ENCODE measurements at places on chromosomes 4 and X. TPM values are rescaled to one million over a fixed set of nuclear protein-coding genes. Genes with fewer than 3 reads are reported as not detected.

Gene GPR78
- 2.2 TPM for polyA plus RNA-seq

Gene HSFX3
- polyA plus RNA-seq: not detected

- peak; percentile 75 for DNase-seq
These were observed 8.8 kb downstream of the LARP7 start for GRCh38 chr4:112645541-112646329.

Gene GPR82
- polyA plus RNA-seq: not detected

- DNase-seq: no peak
These were observed 52.8 kb downstream of the FBXO8 start for GRCh38 chr4:174230680-174231079.

DNA sequence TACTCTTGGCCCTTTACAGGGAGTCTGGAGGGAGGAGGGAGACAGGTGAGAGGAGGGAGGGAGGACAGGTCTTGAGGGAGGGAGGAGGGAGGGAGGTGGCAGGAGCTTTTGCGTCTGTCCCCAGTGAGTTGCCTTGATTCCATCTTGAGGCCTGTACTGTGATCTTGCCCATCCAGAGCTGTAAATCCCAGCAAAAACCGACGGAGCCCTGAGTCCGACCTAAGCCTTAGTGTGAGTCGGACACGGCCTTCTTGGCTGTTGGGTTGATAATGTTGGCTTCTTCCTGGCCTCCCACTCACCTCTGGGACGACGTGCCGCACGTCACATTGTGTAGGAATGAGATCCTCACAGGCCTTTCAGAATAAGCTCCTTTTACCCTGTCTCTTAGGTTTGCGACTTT is 72.5 kb downstream of the RGS12 start:
- no peak for DNase-seq

Gene GASK1B
- 0.02 TPM for polyA plus RNA-seq

DNA sequence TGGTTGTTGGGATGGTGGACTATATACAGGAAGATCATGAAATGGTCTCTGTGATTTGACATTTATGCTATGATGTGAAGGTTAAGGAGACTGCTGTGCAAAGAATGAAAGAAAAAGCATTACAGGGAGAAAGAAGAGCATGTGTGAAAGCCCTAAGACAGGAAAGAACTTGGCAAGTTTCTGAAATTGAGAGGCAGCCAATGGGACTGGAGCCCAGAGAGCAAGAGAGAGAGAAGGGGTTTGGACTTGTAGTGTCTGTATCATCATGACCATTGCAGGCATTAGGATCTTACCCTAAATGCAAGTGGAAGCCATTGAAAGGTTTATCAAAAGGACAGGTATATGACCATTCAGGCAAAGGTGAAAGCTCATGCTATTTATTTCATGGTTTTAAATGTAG is 147.1 kb downstream of the NAA11 start:
- DNase-seq: no peak

- DNase-seq: no peak
These were observed 156.0 kb upstream of the TTC29 start for GRCh38 chr4:147101678-147102077.

- no peak for DNase-seq
These were observed 870.9 kb upstream of the FRG1 start for GRCh38 chr4:189069772-189070171.

Gene FAM47A
- not detected for polyA plus RNA-seq

GRCh38 chr4:10192331-10192730 is 75.7 kb upstream of the WDR1 start:
- DNase-seq: no peak

Gene SOD3
- polyA plus RNA-seq: 4.9 TPM

DNA sequence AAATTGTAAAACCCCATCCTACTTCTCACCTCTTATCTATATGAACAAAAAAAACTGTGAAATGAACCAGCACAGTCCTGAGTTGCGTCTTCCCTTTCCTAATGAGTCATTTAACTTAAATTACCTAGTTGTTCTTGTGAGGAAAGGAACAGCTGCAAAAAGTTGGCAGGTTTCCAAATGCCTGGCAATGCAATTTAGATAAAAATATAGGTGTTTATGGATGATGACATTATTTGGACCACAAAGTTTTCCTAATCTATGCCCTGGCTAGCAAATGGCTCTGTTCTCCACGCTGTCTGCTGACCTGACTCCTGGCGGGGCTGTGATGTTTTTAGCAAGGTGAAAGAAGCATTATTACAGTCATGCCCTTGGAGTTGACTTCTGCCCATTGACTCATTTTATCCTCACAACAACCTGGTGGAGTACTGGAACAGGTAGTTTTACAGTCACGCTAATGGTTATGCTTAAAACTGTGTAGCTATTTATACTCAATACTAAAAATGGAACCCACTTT is 29.8 kb upstream of the RELL1 start:
- DNase-seq: no peak

Gene TMPRSS11A
- not detected for polyA plus RNA-seq

GRCh38 chr4:138233313-138234034 is 8.7 kb downstream of the SLC7A11 start:
- DNase-seq: no peak

Gene BTC
- 0.09 TPM for polyA plus RNA-seq

Gene UGT2A2
- not detected for polyA plus RNA-seq

- DNase-seq: no peak
These were observed 9.3 kb upstream of the CPE start for GRCh38 chr4:165369522-165369921.

DNA sequence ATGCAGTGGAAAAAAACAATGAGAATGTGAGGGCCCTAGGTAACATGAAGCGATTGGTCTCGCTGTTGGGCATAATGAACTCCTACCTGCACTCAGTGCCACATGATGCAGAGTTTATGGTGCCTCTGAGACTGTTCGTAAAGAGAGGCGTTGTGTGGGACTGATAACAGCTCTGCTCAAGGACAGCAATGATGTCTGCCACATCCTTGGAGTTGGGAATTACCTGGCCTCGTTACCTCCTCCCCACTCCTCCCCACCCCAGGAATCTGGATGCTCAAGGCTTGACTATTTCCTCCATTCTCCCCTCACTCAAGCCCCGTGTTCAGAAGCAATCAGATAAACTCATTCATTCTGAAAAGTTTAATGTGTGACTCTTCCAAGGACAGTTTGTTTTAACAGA is 148.0 kb upstream of the JADE1 start:
- DNase-seq: no peak

- no peak for DNase-seq
These were observed 28.7 kb downstream of the DOK7 start for GRCh38 chr4:3491681-3492405.

GRCh38 chr4:38562751-38563198 is 101.2 kb upstream of the KLF3 start:
- DNase-seq: no peak

Gene PTPN13
- polyA plus RNA-seq: 12.7 TPM

- DNase-seq: no peak
These were observed 13.8 kb upstream of the UVSSA start for GRCh38 chr4:1333256-1333655.

Gene GRID2
- polyA plus RNA-seq: 25.5 TPM

Gene MAMLD1
- polyA plus RNA-seq: 0.20 TPM

- DNase-seq: no peak
These were observed 4.3 kb upstream of the CLNK start for GRCh38 chr4:10688846-10689245.

DNA sequence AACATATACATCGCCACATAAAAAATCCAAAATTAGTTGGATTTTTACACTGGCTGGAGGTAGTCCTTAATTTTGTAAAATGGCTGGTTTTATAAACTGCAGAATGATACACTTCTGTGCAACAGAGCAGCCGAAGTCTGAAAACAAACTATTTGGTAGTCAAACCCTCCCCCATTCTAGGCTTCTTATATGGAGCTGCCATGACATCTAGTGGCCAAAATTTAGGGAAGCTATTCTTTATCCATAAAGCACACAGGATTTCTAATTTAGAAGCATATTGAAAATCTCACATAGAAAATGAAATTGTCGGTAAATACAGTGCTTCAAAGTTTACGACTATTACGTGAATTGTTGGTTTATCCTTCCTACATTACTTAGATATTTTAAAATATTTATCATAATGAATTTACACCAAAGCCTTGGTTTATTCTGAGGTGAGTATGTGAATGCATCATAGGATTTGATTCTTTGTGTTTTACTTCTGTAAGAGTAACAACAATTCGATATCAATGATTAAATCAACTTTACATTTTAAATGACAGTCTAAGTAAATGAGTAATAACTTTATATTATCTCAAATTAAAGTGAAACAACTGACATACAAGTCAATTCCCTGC is 113.4 kb upstream of the FAM241A start:
- no peak for DNase-seq

GRCh38 chr4:165489786-165490185 is 111.0 kb downstream of the CPE start:
- DNase-seq: no peak

Gene HEPH
- polyA plus RNA-seq: 27.4 TPM

DNA sequence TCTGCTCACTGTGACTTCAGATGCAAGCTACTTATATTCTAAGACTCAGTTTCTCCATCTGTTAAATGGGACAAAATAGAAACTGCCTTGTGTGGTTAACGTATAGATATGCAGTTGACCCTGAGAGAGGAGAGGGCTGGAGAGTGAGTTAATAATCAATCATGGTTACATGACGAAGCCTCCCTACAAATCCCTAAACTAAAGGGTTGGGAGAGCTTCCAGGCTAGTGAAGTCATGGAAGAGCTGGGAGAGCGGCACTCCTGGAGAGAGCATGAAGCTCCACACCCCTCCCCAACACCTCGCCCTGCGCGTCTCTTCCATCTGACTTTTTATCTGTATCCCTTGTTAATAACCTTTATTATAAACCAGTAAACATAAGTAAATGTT is 138.5 kb upstream of the FAM9B start:
- no peak for DNase-seq

Gene VCX
- 0.22 TPM for polyA plus RNA-seq

DNA sequence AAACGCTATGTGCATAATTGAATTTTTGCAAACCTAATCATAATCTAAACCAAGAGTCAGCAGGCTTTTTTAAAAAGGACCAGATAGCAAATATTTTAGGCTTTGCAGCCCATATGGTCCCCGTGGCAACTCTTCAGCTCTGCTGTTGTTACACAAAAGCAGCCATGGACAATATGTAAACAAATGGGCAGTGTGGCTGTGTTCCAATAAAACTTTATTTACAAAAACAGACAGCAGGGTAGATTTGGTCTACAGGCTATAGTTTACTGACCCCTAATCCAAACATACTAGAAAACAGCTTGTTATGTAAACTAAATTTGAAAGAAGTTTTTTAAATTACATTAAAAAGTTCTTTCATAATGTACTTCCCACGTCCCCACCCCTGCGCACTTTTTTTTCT is 53.1 kb downstream of the FUNDC1 start:
- no peak for DNase-seq

Gene ALAS2
- 0.27 TPM for polyA plus RNA-seq

Gene UGT2B17
- polyA plus RNA-seq: not detected

Gene NDP
- polyA plus RNA-seq: 0.14 TPM

DNA sequence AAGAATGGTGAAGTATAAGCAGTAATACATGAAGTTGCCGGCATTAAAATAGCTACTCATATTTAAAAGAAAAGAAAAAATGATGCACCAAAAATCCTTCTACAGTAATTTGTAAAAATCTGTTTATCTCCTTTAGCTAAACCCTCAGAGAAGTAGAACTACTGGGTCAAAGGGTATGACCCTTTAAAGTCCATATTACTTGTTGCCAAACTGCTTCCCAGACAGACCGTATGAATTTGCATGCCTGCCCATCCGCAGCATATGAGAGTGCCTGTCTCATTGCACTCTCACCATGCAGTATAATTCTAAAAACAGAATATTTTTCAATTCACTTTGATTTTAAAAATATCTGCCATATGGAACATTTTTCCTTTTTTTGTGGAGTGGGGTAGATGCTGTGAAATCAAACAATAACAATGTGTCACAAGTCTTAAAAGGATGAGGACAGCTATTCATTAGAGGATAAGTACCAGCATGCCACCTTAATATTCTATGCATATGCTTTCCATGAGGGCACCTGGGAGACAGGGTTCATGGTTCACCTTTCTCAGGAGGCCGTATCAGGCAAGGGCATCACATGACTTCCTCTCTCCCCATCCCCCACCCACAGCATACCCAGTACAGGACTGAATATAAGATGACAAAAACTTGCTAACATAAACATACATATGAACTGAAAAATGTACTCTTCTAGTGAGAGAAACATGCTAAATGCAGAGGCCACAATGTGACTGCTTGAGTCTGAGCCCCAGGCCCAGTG is 17.8 kb downstream of the ZDHHC9 start:
- DNase-seq: no peak

DNA sequence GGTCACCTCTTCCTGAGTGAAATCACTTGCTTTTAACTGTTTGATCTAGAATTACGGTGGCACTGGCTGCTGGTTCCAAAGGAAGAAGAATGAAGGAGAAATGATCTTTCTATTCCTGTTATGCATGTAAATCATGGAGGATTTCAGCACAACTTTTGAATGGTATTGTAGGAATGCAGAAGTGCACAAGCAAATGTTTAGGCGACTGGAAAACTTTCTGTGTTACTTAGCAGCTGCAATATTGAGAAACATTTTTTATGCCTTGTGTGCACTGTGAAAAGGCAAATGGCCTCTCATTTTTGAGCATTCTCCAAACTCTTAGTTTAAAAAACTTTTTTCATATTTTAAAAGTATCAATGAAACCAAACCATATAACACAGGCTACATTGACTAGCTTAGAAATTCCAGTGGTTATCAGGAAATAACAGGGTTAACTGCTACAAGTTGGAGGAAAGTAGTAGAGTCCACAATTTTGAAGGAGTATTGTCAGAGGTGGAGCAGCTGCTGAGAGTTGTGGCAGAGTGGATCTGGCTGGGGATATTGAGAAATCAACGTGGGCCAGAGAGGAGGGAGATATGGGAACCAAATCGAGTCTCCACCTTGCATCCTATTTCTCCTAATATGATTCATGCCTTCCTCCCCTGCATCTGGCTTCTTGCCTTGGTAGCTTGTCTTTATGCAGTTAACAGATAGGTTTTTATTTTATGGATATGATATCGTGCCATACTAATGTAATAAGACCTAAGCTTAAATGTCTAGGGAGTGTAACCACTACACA is 32.0 kb upstream of the FHL1 start:
- no peak for DNase-seq

Gene CFAP47
- polyA plus RNA-seq: not detected

Gene ASB12
- 1.7 TPM for polyA plus RNA-seq

Gene GLRA3
- polyA plus RNA-seq: not detected

DNA sequence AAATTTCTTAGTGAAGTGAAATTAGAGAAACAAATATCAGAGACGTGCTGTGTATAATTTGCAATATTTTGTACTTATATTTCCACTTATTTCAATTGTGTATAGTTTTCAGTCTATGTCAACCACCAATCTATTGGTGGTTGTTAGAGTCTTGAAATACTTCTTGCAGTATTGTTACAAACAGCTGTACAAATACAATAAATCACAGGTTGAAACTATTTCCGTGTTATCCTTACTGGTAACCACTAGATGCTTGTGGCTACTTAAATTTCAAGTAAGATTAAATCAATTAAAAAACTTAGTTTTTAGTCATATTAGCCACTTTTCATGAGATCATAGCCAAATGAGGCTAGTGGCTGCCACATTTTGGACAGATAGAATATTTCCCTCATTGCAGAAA is 520.5 kb downstream of the GBA3 start:
- no peak for DNase-seq

GRCh38 chr4:72805284-72805683 is 236.3 kb upstream of the ADAMTS3 start:
- DNase-seq: no peak

All from H1 (cell line).